ENCODE measurements at places on chromosomes 3 and 15.

DNA sequence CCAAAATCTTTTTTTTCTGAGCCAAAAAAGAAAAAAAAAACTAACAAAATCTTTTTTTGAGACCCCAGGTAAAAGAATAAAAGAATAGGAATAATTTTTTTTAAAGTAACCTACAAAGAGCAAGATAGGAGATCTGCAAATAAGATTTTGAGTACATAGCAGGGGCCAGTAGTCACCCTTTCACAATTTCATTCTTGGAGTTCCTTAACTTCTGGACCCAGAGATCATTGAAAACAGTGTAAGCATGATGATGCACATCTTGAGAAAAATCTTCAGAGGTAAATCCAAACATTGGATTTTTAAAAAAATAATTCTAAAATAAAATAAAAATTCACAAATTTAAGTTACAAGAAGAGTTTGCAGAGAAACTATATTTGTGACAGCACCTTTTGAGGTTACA lies 18.8 kb downstream of the TFRC start:
- DNase-seq = no peak

DNA sequence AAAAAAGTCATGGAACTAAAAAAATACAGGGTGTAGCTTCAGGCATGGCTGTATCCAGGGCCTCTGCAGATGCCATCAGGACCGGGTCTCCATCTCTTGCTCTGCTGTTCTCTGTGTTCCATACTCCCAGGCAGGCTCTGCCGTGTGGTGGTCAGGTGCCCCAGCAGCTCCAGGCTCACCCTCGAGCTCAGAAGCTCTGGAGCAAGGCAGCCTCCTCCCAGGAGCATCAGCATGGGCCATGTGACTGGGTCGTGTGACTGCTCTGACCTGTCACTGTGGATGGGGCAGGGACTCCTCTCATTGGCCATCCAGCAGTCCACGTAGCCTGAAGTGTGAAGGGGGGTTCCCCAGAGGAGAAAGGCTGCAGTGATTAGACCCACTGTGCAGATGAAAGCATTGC lies 8.5 kb downstream of the FBLN2 start:
- DNase-seq = no peak

DNA sequence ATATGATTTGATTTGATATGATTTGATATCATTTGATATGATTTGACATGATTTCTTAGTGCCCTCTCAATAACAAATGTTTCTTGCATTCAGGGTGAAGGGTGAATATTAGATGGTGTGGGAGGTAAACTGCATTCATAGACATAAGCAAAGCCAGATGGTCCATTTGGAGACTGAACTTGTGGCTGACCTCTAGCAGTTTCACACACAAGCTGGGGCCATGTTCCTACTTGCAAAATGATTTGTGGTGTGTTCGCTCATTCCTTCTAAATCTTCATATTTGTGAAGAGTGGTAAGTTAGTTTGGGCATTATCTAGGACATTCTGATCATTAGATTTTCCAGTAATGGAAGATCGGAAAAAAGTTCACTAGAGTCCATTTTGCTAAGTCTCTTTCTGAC lies 40.5 kb upstream of the CCR4 start:
- DNase-seq = no peak

DNA sequence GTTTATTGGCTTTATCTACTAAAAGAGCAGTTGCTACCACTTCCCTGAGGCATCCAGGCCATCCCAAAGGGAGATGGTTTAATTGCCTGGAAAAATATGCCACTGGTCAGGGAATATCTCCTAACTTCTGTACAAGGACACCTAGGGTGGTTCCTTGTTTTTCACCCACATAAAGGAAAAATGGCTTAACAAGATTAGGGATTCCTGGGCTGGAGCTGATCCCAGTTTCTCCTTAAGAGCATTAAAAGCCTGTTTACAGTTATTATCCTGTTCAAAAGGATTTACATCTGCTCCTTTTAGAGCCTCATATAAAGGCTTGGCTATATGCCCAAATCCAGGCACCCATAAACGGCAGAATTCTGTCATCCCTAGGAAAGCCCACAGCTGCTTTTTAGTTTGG lies 70.2 kb upstream of the WNT7A start:
- DNase-seq = no peak

- no peak for DNase-seq
Observed at GRCh38 chr3:113468539-113468938, 27.2 kb upstream of the CFAP44 start.

DNA sequence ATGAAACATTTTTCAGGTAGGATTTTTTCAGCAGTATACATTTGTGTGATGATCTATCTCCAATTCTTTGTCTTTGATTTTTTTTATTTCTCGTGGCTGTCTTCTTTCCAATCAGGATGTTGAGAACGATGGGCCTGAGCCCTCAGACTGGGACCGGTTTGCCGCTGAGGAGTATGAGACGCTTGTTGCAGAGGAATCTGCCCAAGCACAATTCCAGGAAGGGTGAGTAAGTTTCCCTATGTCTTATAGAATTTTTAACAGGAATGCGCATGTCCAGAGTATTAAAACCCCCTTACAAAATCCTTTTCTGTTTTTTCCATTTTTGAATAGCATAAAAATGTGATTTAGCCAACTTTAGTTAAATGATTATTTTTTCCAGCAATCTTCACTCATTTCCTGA lies 90.0 kb downstream of the MSL2 start:
- DNase-seq = no peak

DNA sequence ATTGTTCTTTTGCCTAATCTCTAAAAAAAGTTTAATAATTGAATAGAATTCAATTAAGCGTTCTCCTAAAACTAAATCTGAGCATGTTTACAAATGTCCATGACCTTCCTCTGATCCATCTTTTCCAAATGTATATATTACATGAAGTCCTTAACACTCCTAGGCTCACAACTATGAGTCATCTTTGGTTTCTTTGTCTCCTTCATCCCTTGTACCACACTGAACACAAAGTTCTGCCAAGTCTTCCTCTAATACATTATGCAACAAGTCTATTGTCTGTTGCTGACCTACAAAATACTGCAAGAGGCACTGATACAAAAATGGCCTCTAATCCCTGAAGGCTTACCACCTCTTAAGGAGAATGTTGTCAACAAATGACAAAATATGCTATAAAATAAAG lies 550.2 kb downstream of the PYDC2 start:
- DNase-seq = no peak

DNA sequence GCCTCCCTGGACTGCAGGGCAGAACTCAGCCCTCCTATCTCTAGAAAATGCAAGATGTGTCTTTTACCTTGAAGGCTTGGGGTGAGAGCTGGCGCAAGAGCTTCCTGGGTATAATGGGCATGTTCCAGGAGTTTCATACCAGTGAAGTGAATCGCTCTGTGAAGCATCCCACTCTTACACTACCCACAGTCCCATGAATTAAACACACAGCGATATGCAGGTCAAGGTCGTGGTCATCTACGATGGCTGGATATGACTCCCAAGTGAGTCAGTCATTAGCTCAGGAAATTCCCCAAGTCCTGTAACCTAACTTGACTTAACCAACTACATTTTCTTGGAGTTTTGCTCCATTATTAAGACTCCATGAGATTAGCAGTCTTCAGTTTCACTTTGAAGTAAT lies 439.7 kb downstream of the NTRK3 start:
- no peak for DNase-seq

DNA sequence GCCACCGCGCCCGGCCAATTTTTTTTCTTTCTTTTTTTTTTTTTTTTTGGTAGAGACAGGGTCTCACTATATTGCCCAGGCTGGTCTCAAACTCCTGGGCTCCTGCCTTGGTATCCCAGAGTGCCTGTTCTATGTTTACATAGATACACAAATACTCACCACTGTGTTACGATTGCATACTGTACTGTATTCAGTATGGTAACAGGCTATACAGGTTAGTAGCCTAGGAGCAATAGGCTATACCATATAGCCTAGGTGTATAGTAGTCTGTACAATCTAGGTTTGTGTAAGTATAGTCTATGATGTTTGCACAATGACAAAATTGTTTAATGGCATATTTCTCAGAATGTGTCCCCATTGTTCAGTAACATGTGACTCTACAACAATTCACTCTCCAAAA lies 26.6 kb downstream of the CSTA start:
- no peak for DNase-seq
